ENCODE measurements at places on chromosomes 7 and 10. TPM values are rescaled to one million over a fixed set of nuclear protein-coding genes. Genes with fewer than 3 reads are reported as not detected.

The C7orf33 gene
- not detected for total RNA-seq

The SPAG6 gene
- total RNA-seq, result not detected

The FAM237B gene
- total RNA-seq, result 0.10 TPM

The RADIL gene
- 1.6 TPM for total RNA-seq

The TSPAN13 gene
- 16.8 TPM for total RNA-seq

The GCK gene
- total RNA-seq, result 0.05 TPM

The GPR15LG gene
- not detected for total RNA-seq

The TLL2 gene
- 0.07 TPM for total RNA-seq

The NEBL gene
- total RNA-seq, result 13.0 TPM

The WEE2 gene
- total RNA-seq, result not detected

The CDH23 gene
- total RNA-seq, result 2.7 TPM

The WDFY4 gene
- total RNA-seq, result 0.07 TPM

The VWC2 gene
- not detected for total RNA-seq

The FRAT1 gene
- total RNA-seq, result 1.1 TPM

The ERVW-1 gene
- not detected for total RNA-seq

The CRPPA gene
- total RNA-seq, result 0.65 TPM

The SYT15 gene
- total RNA-seq, result 3.0 TPM

The ENO4 gene
- 0.35 TPM for total RNA-seq

The PDE1C gene
- 2.5 TPM for total RNA-seq

Data from A549 treated with AZD2906 at 1 μM for 4 hours (cell line).